ENCODE measurements at places on chromosomes 5 and 9.

DNA sequence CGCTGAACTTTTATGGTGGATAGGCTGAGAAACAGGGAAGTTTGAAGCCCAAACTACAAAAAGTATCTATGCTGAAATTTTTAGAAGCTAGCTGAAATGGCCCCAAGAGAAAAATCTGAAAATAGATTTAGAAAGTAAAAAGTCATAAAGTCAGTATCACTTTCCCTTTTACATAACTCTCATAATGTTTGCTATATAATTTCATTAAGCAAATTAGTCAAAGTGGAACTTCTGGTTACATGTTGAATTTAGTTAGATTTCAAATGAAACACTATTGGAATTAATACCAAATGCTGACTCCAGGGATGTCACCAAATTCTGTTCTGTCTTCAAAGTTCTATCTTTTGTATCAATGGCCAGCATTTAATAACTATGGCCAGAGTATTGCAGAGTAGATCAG lies 126.9 kb downstream of the TTC39B start:
- no peaks in the 10 kb centered on the region for H3K4me1 ChIP-seq
- H3K36me3 ChIP-seq: no peaks in the 10 kb centered on the region
- no peak for DNase-seq
- H3K27me3 ChIP-seq: no peaks in the 10 kb centered on the region

DNA sequence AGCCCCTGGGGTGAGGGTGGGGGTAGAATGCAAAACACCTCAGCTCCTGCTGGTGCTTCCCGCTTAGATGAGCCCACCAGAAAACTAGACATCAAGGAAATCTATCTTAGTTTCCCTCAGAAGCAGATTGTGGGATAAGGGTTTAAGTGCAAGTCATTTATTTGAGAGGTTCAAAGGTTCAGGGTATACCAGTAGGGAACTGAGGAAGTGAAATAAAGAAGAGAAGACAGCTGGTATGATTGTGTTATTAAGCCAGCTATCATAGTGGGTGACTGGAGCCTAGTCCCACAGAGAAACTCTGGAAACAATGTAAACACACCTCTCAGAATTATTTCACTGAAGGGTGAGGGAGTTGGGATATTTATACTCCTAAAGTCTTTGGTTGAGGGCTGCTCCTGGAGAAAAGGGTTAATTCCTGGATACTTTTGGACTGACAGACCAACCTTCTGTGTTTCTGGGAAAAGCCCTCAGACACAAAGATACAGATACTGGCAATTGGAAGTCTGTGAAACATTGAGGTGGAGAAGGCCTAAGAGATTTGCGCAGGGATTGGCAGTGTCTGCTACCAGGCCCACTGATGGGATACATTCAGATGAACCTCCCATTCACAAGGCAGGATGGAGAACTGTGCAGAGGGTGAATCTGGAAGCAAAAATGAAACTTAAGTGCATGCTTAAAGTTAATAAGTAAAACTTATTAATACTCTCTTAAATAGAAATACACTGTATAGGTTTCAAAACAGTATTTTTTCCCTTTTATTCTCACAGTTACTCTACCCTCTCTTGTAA lies 6.4 kb upstream of the DCTN4 start:
- no peak overlapping the region for H3K27ac ChIP-seq
- H3K4me1 ChIP-seq: peaks cover 52% of the 10 kb centered on the region
- H3K4me3 ChIP-seq: no peak overlapping the region
- no peaks in the 10 kb centered on the region for H3K36me3 ChIP-seq
- no peaks in the 10 kb centered on the region for H3K27me3 ChIP-seq
- no peak for DNase-seq

GRCh38 chr5:141343242-141343952 lies at the start of gene PCDHGA3:
PCDHGA3 (plus strand) TSS chr5:141343829; CDS start chr5:141344034, 205 bp downstream.
- H3K27me3 ChIP-seq: peaks cover 85% of the 10 kb centered on the region
- no peaks in the 10 kb centered on the region for H3K4me1 ChIP-seq
- DNase-seq: no peak
- no peaks in the 10 kb centered on the region for H3K36me3 ChIP-seq

DNA sequence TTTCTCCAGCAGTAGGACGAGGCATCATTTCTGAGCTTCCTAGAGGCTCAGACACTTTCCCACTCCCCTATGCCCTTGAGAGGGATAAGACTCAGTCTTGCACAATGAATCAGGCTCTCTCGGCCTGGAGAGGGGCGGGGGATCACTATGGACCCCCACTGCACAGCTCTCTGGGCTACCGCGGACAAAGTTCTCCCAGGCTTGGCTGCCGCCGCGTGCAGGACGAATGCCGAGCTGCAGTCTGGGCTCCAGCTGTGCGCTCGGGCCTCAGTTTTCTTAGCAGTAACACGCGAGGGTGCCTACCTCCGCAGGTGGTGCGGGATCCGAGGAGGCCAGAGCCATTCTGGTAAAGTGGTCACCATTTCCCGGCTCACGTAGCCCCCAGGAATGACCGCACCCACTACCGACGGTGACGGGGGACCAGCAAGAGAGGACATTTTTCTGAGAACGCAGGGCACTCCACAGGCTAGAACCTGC lies 3.4 kb upstream of the MYORG start:
- H3K4me1 ChIP-seq: peaks cover 13% of the 10 kb centered on the region
- no peaks in the 10 kb centered on the region for H3K36me3 ChIP-seq
- peak overlapping the region; percentile 53 for H3K4me3 ChIP-seq
- peak; percentile 81 for DNase-seq
- H3K27me3 ChIP-seq: no peaks in the 10 kb centered on the region
- H3K27ac ChIP-seq: no peak overlapping the region

- no peak for DNase-seq
- no peaks in the 10 kb centered on the region for H3K27me3 ChIP-seq
- H3K4me3 ChIP-seq: no peak overlapping the region
- no peaks in the 10 kb centered on the region for H3K4me1 ChIP-seq
- H3K36me3 ChIP-seq: no peaks in the 10 kb centered on the region
- no peak overlapping the region for H3K27ac ChIP-seq
Observed at GRCh38 chr5:107820429-107820828, 149.7 kb upstream of the EFNA5 start.

GRCh38 chr9:105431424-105432246 lies 16.2 kb upstream of the FSD1L start:
- H3K27me3 ChIP-seq: no peaks in the 10 kb centered on the region
- DNase-seq: no peak
- H3K36me3 ChIP-seq: no peaks in the 10 kb centered on the region
- no peak overlapping the region for H3K27ac ChIP-seq
- H3K4me1 ChIP-seq: no peaks in the 10 kb centered on the region

GRCh38 chr5:170629566-170630175 lies 125.9 kb downstream of the KCNIP1 start:
- peaks cover 3% of the 10 kb centered on the region for H3K4me1 ChIP-seq
- no peak for DNase-seq
- no peak overlapping the region for H3K27ac ChIP-seq
- H3K27me3 ChIP-seq: peaks cover 21% of the 10 kb centered on the region

- H3K27ac ChIP-seq: no peak overlapping the region
- H3K4me1 ChIP-seq: no peaks in the 10 kb centered on the region
- no peaks in the 10 kb centered on the region for H3K27me3 ChIP-seq
- H3K4me3 ChIP-seq: no peak overlapping the region
Observed at GRCh38 chr5:15489571-15490235, 10.3 kb upstream of the FBXL7 start.

- H3K27me3 ChIP-seq: no peaks in the 10 kb centered on the region
- DNase-seq: no peak
- no peak overlapping the region for H3K27ac ChIP-seq
- H3K4me3 ChIP-seq: no peak overlapping the region
Observed at GRCh38 chr5:53069626-53070025, 39.9 kb downstream of the MOCS2 start.

DNA sequence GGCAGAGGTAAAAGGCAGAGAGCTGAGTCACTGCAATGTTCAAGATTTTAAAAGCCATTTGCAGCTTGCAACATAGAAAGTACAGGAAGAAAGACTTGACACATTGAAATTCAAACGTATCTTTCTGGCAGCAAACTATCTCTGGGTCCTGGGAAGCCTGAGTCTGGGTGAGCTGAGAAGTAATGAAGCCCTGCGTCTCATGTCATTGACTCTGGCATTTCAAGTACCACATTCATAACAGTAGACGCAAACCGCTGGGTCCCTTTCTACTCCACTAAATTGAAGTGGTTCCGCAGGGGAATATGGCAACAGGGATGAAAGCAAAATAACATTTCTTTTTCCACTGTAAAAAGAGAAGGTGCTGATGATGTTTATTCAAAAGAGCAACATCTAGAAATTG lies 694.3 kb downstream of the BRINP1 start:
- no peaks in the 10 kb centered on the region for H3K27me3 ChIP-seq
- H3K4me3 ChIP-seq: no peak overlapping the region
- no peak for DNase-seq

All from left lung (tissue), 14 donors.